ENCODE measurements at places on chromosomes 13 and 19.

- DNase-seq, result peak; percentile 61
Measured at GRCh38 chr19:7871437-7872305, 2.5 kb downstream of the PRR36 start.

- no peak for DNase-seq
Measured at GRCh38 chr19:18292462-18292809, 11.0 kb upstream of the JUND start.

GRCh38 chr13:51914137-51914493, 52.3 kb downstream of the CCDC70 start:
- DNase-seq, result no peak

- no peak for DNase-seq
Measured at GRCh38 chr19:13834244-13835069, 39.2 kb downstream of the ZSWIM4 start.

DNA sequence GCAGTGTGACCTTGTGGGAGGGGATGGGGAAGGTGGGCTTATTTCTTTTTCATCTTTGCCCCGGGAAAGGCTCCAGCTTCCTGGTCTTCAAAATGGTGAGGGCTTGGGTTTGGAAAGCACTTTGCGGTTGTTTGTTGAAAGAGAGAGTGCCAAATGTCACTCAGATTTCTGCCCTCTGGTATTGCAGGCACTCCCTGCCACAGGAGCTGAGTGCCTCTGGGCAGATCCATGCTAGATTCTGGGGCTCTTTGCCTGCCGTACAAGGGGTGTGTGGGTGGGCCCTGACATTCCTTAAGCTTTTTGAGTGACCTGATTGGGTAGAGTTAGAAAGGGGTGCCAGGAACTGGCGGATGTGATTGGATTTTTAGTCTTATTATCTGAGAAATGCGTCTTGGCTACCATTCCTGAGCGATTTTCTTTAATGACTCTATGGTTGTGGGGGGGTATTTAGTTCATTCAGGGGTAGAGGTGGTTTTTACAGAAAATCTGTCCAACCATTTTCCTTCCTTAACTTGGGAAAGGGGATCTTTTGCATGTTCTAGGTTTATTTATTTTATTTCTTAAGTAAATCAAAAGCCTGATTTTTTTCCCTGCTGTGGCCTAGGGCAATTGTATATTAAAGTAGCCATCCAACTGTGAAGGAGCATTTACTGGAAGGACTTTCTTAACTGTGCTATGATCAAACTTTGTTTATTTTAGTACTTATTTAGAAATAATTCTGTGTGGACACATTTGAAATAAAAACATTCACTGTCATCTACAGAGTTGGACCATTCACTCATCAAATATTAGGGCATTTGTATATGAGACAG, 3.2 kb downstream of the ARHGAP35 start:
- DNase-seq, result no peak

DNA sequence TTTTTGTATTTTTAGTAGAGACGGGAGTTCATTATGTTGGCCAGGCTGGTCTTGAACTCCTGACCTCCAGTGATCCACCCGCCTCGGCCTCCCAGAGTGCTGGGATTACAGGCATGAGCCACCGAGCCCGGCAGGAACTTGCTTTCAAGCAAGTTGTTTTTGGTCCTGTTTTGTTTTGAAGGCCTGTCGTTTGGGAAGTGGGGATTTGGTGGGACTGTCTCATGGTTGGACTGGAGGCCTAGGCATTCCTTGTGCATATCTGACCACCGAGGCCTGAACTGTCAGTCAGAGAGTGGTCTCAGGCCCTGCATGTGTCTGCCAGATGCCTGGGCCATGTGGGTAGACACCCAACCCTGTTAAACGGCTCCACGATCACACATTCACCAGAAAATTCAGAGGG, 26.3 kb downstream of the UBXN6 start:
- DNase-seq, result no peak
